Right cardiac atrium (tissue), 5 donors: ENCODE measurements at places on chromosomes 5 and 9. TPM values are rescaled to one million over a fixed set of nuclear protein-coding genes. Genes with fewer than 3 reads are reported as not detected.

GRCh38 chr5:95392593-95393182, 1.5 kb downstream of the FAM81B start:
- DNase-seq = no peak

- no peak for DNase-seq
Observed at GRCh38 chr9:135606885-135607259, 32.5 kb downstream of the GLT6D1 start.

DNA sequence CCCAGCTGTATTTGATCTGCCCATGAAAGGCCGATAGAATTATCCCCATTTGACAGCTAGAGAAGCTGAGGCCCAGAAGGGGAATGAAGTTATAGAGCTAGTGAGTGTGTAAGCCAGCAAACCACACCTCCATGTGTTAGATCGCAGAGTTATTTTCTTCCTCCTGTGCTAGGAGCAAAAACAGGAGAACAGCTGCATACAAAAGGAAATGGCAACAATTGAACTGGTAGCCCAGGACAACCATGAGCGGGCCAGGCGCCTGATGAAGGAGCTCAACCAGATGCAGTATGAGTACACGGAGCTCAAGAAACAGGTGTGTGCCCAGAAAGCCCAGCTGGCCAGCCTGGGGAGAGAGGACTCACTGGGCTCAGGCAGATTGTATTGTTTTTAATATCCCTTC, 30.4 kb downstream of the RAB14 start:
- DNase-seq = no peak

GRCh38 chr5:16090270-16090669, 89.3 kb downstream of the MARCHF11 start:
- no peak for DNase-seq

The MCIDAS gene
- not detected for polyA plus RNA-seq

The MARCHF11 gene
- polyA plus RNA-seq = 2.7 TPM
